Activated T-helper 2 cell treated with anti-CD3 and anti-CD28 coated beads, Interferon-gamma antibody, Interleukin-2, Interleukin-4, amounts not matched to agents 10 μg/mL and 5 μg/mL and 100 μg/mL, durations not matched to agents 14 hours and 24 hours and 36 hours (primary cell): ENCODE measurements at places on chromosomes 4 and X.
A peak's percentile ranks its signal among the peaks of the same experiment; 100 is the strongest.

- DNase-seq, result no peak
Measured at GRCh38 chr4:8163026-8163425, 4.4 kb upstream of the ABLIM2 start.

GRCh38 chr4:16609170-16609758, 289.2 kb downstream of the LDB2 start:
- no peak for DNase-seq

GRCh38 chrX:49276207-49276606, 6.6 kb downstream of the PPP1R3F start:
- DNase-seq, result no peak

- peak; percentile 32 for DNase-seq
Measured at GRCh38 chr4:101527188-101527587, 179.9 kb upstream of the PPP3CA start.

- DNase-seq, result no peak
Measured at GRCh38 chrX:1835056-1835455, 220.2 kb downstream of the ASMT start.

DNA sequence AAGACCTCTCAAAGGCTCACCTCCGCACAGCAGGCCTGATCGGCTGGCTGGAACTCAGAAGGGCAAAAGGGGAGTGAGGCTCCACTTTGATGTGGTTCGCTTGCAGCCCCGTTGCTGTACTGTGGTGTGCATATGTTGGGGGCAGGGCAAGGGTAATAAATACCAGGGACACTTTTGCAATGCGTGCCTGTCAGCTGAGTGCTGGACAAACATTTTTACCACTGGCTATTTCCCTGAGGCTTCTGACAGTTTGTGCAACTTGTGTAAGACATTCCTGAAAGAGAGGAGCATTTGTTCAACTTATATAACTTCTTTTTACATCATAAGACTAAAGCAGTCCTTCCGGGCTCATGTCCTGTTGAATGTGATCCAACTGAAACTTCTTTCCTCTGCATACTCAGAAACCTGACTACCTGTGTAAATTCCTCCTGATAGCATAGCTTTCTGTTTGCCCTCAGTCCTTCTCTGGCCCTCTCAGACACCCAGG, 82.3 kb downstream of the SPRY1 start:
- DNase-seq, result no peak

DNA sequence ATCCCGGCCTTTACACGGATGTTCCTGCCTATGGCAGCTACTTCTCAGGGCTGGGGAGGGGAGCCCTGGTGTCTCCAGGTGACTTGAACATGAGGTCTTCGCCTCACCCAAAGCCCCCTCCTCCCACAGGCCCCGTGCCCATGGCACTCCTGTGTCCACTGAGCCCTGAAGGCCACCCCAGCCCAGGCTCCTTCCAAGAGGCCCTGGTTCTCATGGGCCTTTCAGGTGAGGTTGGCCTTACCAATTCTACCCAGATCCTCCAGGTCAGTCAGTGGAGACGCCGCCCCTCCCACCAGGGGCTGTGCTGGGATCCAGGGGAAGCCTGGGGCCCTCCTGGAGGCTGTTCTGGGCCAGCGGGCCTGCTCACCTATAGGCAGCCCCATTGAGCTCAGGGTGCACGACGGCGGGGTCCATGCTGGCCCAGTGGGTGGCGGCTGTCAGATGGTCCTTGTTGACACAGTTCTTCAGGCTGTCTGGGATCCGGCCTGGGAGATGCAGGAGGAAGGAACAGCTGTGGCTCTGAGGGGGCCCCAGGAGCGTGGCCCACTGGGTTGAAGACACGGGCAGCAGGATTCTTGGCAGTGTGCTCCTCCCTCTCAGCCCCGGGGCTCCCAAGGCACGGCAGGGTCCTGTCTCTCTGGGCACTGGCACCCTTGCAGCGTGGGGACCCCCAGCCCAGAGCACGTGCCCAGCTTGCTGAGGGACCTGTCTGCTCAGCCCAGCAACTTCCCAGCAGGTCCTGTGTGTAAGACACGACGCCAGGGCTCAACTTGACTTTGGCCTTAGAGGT, 36.2 kb downstream of the CTBP1 start:
- DNase-seq, result no peak

GRCh38 chr4:152972821-152973628, 36.9 kb downstream of the FHDC1 start:
- no peak for DNase-seq

- no peak for DNase-seq
Measured at GRCh38 chr4:168843635-168844034, 166.4 kb downstream of the CBR4 start.

GRCh38 chr4:70288651-70289050, 46.1 kb upstream of the CABS1 start:
- no peak for DNase-seq

DNA sequence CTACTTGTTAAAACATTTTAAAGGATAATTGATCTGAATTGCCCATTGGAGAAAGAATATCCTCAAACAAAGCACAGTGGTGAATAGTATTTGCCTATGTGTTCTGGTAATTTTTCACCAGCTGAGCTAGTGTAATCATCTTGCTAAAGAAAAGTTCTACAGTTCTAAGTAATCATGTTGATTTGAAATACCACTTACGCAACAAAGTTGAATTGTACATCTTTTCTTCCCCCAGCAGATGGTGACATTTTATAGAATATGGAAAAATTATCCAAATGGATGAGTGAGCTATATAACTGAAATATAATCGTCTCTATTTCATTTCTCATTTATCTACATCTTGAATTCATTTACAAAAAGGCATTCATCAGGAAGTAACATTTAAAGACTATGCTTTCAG, 9.7 kb upstream of the ZNF674 start:
- DNase-seq, result no peak
